ENCODE measurements at places on chromosomes 3 and 15.

DNA sequence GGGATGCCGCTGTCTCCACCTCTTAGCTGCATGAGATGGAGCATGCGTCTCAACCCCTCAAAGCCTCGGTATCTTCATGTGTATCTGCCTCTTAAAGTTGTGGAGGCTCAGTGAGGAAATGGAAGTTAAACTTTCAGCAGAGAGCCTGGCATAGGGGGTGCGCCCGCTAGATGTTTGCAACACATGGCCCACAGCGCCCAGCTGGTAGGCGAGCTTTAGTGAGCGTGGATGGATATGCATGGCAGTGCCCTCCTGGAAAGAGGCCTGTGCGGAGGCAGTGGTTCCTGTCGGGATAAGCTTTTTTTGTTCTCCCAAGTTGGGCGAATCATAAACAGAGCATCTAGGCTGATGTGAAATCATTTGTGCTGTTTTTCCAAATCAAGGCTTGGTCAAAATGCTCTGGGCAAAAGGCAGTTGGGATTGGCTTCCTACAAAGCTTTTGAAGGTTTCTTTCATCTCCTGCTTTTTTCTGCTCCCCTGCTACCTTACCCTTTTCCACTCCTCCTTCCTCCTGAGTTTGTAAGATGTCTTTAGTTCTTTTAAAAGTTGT lies 272.4 kb upstream of the TPM1 start:
- DNase-seq: no peak

DNA sequence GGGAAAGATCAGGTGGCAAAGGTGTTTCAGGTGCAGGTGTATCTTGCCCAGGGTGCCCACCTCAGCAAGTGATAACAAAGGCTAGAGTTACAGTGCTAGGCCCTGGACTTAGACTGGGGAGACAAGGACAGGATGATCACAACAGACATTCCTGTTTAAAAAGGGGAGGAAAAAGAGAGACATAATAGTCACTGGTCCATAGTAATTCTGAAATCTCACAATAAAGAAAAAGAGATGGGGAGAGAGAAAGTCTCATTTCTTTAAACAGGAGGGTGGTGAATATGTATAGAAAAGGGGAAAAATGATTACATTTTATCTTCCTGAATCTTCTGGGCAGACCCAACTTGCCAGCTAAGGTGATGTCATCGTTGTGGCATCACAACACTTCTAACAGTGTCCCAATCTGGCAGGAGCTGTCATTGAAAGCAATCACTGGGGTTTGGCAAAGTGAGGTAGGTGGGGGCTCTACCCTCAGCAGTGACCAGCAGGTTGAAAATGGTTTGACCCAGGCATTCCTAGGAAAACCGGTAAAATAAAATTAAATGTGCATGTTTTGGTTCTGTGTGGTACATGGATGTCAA lies 99.5 kb downstream of the ZNF621 start:
- DNase-seq: no peak

GRCh38 chr3:66672830-66673229 lies 172.0 kb upstream of the LRIG1 start:
- DNase-seq: no peak

- no peak for DNase-seq
These were observed 65.8 kb upstream of the LEKR1 start for GRCh38 chr3:156760333-156760732.

DNA sequence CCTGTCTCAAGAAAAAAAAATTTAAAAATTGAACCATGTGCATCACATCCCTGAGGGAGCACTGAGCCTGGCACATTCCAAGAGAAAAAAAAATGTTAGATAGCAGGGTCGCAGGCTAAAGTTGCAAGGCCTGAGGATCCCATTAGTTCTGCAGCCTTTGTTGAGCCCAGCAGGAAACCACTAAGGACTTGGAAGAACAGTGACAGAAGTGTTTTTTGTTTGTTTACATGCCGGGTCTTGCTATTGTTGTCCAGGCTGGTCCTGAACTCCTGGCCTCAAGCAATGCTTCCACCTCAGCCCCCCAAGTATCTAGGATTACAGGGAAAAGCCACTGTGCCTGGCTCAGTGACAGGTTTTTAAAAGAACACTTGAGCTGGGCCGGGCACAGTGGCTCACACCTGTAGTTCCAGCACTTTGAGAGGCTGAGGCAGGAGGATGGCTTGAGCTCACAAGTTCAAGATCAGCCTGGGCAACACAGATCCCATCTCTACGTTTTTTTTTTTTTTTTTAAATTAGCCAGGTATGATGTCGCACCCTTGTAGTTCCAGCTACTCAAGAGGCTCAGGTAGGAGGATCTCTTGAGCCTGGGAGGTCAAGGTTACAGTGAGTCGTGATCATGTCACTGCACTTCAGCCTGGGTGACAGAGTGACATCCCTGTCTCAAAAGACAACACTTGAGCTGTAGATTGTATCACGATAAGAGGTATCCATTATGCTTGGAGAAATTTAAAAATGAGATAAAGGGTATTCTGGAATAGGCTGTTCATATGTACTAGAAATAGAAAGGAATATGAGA lies 15.2 kb downstream of the CHAC1 start:
- DNase-seq: no peak

DNA sequence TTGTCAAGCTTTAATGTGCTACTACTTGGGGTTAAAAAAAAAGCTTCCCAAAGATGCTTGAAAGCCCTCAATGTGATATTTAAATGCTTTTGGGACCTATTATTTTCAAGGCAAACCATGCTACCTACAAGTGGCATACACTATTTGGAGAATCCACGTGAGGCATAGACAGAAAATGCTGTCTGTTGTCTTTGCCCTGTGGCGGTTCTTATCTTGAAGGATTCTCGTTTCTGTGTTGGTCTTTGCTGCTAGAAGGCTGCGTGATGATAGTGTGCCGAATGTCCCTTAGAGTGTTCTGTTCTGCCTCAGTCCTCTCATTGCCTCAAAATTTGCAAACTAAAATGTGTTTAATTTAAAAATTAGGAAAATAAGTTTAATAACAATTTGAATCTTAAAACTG lies 356.2 kb upstream of the RARB start:
- DNase-seq: no peak

GRCh38 chr3:138799822-138800221 lies 34.9 kb downstream of the PIK3CB start:
- no peak for DNase-seq

DNA sequence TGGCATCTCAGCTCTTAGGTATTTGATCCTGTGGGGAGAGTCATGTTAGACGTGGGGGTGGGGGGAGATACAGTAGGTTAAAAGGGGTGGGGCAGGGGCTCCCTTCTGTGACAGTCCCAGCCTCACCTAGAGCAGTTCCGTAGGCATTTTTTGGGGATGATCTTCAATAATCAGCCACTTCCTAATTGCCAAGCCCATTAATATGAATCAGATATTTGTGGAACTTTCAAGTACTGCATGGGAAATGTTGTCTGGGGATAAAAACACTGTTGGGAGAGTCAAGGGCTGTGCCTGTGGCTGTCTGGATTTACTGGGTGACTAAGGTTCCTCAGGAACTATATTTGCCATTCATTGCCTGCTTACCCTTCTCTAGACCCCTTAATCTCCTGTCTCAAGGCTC lies 9.5 kb downstream of the C3orf52 start:
- DNase-seq: no peak

DNA sequence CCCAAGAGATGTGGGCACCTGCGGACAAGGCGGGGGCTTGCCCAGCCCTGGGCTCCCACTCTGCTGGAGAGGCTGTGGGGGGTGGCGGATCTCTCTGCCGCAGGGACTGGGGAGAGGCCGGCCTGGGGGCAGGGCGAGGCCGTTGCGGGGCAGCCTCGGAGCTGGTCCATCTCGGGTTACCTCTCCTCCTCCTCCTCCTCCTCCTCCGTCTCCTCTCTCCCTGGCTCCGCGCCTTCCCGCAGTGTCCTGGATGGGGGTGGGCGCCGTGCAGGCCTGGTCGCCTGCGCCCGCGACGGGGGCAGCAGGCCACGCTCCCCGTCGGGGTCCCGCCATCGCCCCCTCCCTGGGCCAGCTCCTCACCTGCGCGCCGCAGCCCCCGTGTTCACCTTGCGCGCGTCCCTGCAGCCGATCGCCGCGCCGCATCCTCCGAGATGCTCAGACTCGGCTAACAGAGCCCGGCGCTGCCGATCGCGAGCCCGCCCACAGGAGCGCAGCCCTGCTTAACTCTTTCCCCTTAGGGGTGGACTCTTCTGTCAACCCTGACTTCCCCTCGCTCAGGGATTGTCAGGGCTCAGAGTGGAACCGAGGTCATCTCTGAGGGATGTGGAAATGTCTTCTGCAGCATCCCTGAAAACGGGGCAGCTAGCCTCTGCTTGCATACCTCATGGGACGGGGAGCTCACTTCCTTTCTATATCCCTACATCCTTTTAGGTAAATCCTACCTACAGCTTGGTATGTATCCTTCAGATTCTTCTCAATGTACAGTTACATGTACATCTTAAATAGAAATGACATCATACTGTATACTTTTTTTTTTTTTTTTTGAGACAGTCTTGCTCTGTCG lies at the start of gene PRRT3:
Gene PRRT3 (minus strand): TSS at position 447 of the 844 bp plus-strand sequence. CDS start 2,293 bp downstream, outside the sequence.
- peak; percentile 73 for DNase-seq

GRCh38 chr15:93662162-93662885 lies 569.0 kb upstream of the MCTP2 start:
- no peak for DNase-seq

DNA sequence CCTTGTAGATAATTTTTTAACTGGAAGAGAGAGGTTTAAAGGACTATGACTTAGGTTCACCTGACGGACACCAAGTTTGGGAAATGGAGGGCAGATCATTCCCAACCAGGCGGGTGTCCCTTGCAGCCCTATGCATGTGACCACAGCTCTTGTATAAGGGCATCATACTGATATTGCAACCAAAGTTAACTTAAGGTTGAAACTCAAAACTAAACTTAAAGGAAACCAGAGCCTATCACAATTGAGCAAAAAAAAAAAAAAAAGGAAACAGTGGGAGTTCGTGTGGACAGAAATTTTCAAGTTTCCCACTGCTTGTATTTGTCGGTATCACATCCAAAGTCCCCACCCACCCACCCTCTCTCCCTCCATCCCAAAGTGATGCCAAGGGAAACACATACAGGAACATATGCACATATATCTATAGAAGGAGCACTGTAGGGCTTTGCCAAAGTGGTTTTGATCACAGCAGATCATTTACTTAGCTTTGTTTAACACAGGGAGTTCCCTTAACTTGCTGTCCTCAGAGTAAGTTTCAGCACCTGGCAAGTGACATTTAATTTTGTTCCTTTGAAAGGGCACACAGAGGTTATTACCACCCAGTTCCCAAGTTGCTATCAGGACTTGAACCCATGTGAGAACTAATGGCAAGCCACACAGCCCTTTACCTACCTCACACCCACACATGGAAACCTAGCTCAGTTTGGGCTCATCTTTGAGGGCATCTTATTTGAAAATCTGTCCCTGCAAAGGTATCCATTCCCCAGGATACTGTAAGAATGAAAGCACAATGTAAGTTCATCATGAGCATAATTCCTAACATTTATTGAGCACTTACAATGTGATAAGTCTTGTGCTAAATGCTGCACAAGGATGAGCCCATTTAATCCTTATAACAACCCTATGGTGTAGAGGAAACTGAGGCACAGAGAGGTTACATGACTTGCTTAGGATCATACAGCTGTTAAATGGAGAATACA lies 204.5 kb upstream of the CMC1 start:
- no peak for DNase-seq

DNA sequence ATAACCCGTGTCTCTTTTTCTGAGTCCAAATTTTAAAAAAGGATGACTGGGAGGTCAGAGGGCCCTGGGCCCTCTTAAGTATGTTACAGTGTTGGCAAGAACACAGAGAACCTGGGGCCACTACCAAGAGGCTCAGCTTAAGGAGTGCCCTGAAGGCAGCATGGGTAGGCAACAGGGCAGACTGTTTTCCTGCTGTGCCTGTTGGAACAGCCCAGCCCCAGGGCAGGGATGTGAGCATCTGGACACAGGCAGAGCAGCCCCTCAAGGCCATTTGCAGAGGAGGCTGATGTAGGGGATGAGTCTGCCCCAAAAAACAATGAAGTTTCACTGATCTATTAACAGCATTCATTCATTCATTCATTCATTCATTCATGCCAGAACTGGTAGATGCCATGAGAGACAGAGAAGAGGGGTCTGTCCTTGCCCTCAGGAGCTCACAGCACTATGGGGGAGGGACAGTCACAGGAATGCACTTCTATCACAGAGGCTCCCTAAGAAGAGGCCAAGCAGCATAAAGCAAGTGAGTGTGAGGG lies 2.2 kb upstream of the LTF start:
- no peak for DNase-seq

GRCh38 chr15:48334260-48334659 lies 3.0 kb downstream of the DUT start:
- no peak for DNase-seq

DNA sequence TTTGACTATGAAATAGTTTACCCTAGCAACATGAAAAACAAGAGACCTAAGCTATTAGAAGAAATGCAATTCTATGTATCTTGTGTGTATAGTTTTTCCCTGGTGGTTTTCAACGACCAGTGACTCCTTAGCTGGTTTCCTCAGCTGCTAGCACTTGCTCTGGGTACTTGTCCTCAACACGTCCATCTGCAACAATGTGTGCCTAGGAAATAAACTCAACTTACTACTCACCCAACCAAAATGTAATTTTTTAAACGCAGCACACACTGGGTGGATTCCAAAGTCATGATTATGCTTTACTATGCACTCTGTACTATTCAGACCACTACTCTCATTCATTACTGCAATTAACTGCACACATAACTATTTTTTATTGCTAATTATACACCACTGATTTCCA lies 31.0 kb downstream of the CPA3 start:
- DNase-seq: no peak

GRCh38 chr3:40681658-40682055 lies 156.9 kb downstream of the ZNF621 start:
- no peak for DNase-seq

DNA sequence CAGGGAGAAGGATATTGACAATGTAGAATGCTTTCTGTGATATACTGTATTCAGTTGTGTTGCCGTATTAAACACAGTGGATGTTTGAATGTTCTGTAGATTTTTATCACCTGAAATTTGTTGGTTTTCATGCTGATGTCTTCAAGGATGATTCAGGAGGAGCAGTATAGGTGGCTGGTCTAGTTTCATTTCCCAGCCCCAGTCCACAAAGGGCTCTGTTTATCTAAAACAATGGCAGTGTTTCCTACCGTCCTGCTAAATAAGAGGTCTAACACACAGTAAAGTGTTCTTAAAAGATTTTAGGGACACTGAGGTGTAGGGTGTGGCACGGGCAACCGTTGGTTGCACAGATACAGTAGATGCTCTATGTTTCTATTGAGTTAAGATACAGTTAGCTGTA lies 26.0 kb downstream of the NEO1 start:
- DNase-seq: no peak

- no peak for DNase-seq
These were observed 75.6 kb downstream of the PDZRN3 start for GRCh38 chr3:73549051-73549600.

Data from nephron progenitor cell (in vitro differentiated cells).